ENCODE measurements at places on chromosomes 5 and 9. TPM values are rescaled to one million over a fixed set of nuclear protein-coding genes. Genes with fewer than 3 reads are reported as not detected.
A peak's percentile ranks its signal among the peaks of the same experiment; 100 is the strongest.

GRCh38 chr9:128469070-128469469 is 13.3 kb downstream of the ODF2 start:
- no peak for DNase-seq
- H3K27me3 ChIP-seq, result no peaks in the 10 kb centered on the region
- no peak overlapping the region for H3K27ac ChIP-seq
- no peak overlapping the region for H3K4me3 ChIP-seq
- H3K4me1 ChIP-seq, result no peaks in the 10 kb centered on the region

DNA sequence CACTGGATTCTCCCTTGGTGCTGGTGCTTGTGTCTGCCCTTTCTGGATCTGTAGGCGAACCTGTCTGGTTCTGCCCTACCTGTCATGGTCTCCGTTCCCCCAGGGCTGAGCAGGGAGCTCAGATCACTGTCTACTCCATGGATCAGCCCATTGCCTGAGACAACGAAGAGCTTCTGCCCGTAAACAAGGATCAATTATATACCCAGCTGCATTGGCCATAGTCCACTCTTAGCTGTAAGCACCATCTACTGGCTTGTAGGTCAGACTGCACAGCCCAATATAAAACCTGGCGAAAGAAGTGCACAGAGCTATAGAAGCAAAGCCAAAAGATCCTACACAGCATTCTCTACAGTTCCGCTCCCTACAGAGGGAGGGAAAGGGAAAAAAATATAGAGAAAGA is 181.5 kb upstream of the RPS23 start:
- H3K4me1 ChIP-seq, result no peaks in the 10 kb centered on the region
- no peak overlapping the region for H3K27ac ChIP-seq
- no peak for DNase-seq
- no peaks in the 10 kb centered on the region for H3K27me3 ChIP-seq

- no peak overlapping the region for H3K4me3 ChIP-seq
- no peaks in the 10 kb centered on the region for H3K4me1 ChIP-seq
- no peaks in the 10 kb centered on the region for H3K36me3 ChIP-seq
Observed at GRCh38 chr9:28961623-28962022, 1388.3 kb upstream of the C9orf72 start.

- H3K4me3 ChIP-seq, result no peak overlapping the region
- DNase-seq, result no peak
- H3K27me3 ChIP-seq, result no peaks in the 10 kb centered on the region
Observed at GRCh38 chr5:90546216-90546837, 12.3 kb upstream of the ADGRV1 start.

DNA sequence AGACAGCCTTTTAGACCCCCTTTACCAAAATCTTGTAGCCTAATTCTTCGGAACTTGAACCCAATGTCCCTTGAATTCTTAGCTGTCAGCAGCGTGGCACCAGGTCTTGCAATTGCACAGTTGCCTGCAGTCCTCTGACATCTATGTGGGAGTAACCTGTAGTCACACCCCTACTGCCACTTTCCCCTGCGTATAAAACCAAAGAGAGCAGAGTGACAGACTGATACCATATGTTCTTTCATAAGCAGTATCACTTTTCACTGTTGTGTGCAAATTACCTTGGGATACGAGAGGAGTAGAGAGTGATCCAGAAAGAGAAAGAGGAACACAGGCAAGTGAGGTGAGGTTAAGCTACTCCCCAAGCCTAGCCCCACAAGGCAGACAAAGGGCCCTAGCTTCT is 364.3 kb upstream of the ADAMTSL1 start:
- no peaks in the 10 kb centered on the region for H3K27me3 ChIP-seq
- no peak overlapping the region for H3K27ac ChIP-seq
- H3K36me3 ChIP-seq, result no peaks in the 10 kb centered on the region
- no peaks in the 10 kb centered on the region for H3K4me1 ChIP-seq

DNA sequence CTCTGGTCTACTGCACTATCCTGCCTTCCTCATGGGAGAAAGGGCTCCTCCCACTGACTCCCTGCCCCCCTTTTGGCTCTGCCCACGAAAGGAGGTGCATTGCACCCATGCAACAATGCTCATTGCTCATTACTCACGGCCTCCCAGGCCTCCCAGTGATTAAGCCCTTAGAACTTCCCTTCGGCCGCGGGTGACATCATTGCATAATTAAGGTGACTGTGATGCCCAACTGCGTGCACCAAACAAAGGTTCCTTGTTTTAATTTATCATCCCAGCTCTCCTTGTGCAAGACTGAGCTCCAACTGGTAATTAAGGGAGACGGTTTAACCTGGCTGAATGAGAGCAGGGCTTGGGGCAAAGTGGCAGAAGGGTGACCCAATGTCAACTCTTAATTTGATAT is 180.4 kb downstream of the GAS1 start:
- H3K4me1 ChIP-seq, result no peaks in the 10 kb centered on the region
- no peaks in the 10 kb centered on the region for H3K27me3 ChIP-seq
- no peak overlapping the region for H3K4me3 ChIP-seq

- no peak overlapping the region for H3K4me3 ChIP-seq
- H3K36me3 ChIP-seq, result no peaks in the 10 kb centered on the region
- no peaks in the 10 kb centered on the region for H3K27me3 ChIP-seq
- no peak for DNase-seq
- H3K4me1 ChIP-seq, result no peaks in the 10 kb centered on the region
Observed at GRCh38 chr9:90476058-90476457, 166.6 kb downstream of the DIRAS2 start.

- H3K4me1 ChIP-seq, result peaks cover 2% of the 10 kb centered on the region
- H3K27me3 ChIP-seq, result no peaks in the 10 kb centered on the region
- H3K27ac ChIP-seq, result no peak overlapping the region
- no peaks in the 10 kb centered on the region for H3K36me3 ChIP-seq
- no peak for DNase-seq
Observed at GRCh38 chr5:128252756-128253155, 169.2 kb downstream of the SLC12A2 start.

DNA sequence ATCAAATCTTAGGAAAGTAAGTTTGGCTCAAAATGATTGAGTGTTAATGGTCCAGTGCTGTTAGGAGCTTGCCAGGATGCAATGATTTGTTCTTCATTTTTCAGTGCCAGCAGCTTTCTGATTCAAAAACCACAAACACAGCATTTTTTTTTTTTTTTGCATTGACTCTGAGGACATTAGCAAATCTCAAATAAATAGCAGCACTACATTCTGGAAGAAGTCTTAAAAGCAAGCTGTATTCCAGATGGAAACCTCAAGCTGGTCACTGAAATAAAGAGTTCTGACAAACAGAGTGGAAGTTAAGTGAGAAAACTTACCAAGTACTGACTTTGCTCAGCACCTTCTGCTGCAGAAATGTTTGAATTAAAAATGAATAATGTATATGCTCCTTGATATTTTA is 1653.1 kb upstream of the CDH9 start:
- no peaks in the 10 kb centered on the region for H3K27me3 ChIP-seq
- no peak overlapping the region for H3K27ac ChIP-seq
- DNase-seq, result no peak
- H3K36me3 ChIP-seq, result no peaks in the 10 kb centered on the region

GRCh38 chr5:51386916-51387883 is 4.0 kb downstream of the ISL1 start:
- H3K4me1 ChIP-seq, result peaks cover 6% of the 10 kb centered on the region
- H3K36me3 ChIP-seq, result no peaks in the 10 kb centered on the region
- no peaks in the 10 kb centered on the region for H3K27me3 ChIP-seq
- no peak for DNase-seq

- H3K4me1 ChIP-seq, result no peaks in the 10 kb centered on the region
- DNase-seq, result no peak
- H3K27ac ChIP-seq, result no peak overlapping the region
- no peak overlapping the region for H3K4me3 ChIP-seq
- H3K36me3 ChIP-seq, result no peaks in the 10 kb centered on the region
Observed at GRCh38 chr5:10469253-10470050, 27.8 kb downstream of the ROPN1L start.

GRCh38 chr5:114097570-114097969 is 264.3 kb upstream of the KCNN2 start:
- no peaks in the 10 kb centered on the region for H3K4me1 ChIP-seq
- H3K27ac ChIP-seq, result no peak overlapping the region
- no peaks in the 10 kb centered on the region for H3K36me3 ChIP-seq
- no peak for DNase-seq

GRCh38 chr9:120344230-120344629 is 235.7 kb downstream of the CDK5RAP2 start:
- H3K4me3 ChIP-seq, result no peak overlapping the region
- DNase-seq, result no peak
- no peaks in the 10 kb centered on the region for H3K4me1 ChIP-seq

- H3K27ac ChIP-seq, result no peak overlapping the region
- no peak overlapping the region for H3K4me3 ChIP-seq
- H3K4me1 ChIP-seq, result peaks cover 10% of the 10 kb centered on the region
- H3K27me3 ChIP-seq, result no peaks in the 10 kb centered on the region
Observed at GRCh38 chr5:158722940-158723339, 376.8 kb downstream of the EBF1 start.

GRCh38 chr9:125551781-125552180 is 155.2 kb downstream of the MAPKAP1 start:
- H3K36me3 ChIP-seq, result no peaks in the 10 kb centered on the region
- H3K27ac ChIP-seq, result peak overlapping the region; percentile 78
- H3K4me3 ChIP-seq, result no peak overlapping the region
- no peak for DNase-seq

DNA sequence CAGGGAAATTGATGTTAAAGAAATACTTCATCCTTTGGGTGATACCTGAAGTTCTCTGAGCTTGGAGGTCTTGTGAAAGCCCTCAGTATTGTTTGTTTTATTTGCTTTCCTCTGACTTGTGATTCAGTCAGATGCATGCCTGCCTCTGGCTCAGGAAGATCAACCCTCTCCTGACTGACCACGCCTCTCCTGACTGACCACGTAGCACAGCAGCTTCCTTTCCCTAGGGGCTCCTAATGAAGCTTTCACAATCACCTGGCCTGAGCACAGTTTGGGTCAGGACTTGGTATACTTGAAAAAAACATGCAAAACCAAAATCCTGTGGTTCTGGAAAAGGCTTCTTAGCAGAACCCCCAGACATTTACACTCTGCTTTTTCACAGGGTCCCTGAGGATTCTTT is 3.8 kb downstream of the TGFBI start:
- H3K27me3 ChIP-seq, result no peaks in the 10 kb centered on the region
- no peak overlapping the region for H3K27ac ChIP-seq

DNA sequence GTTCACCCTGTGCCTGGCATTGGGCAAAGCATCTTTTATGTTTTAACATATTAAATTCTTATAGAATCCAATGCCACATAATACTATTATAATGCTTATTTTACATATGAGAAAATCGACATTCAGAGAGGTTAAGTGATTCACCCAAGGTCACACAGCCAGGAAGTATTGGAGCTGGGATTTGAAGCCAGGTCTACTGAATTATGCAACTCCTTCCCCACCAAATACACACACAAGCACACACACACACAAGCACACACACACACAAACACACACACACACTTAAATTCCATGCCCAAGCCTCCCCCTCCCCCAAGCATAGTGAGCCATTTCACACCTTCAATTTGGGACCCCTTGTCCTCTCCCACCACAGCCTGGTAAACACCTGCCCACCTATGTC is 37.4 kb downstream of the UBE2QL1 start:
- H3K36me3 ChIP-seq, result no peaks in the 10 kb centered on the region
- no peak overlapping the region for H3K27ac ChIP-seq
- H3K4me1 ChIP-seq, result no peaks in the 10 kb centered on the region

DNA sequence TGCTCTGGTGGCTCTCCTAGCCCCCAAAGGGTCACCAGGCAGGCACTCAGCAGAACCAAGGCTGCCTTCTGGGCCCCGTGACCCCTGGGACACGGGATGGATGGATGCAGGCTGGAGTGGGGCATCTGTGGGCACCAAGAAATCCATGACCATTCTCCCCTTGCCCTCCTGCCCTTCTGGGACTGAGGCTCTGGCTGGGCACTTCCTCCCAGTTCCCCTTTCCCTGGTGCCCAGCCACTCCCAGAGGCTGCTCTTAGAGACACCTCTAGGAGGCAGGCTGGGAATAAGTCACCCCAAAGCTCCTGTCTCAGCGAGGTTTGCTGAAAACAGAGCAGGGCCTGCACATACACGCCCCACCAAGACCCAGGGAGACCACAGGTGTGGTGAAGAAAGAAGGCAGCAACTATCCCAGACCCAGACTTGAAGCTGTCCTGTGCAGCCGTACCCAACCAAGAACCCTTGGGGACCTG is 943 bp downstream of the STING1 start:
- peak; percentile 46 for DNase-seq
- peak overlapping the region; percentile 47 for H3K4me3 ChIP-seq
- H3K27me3 ChIP-seq, result no peaks in the 10 kb centered on the region

DNA sequence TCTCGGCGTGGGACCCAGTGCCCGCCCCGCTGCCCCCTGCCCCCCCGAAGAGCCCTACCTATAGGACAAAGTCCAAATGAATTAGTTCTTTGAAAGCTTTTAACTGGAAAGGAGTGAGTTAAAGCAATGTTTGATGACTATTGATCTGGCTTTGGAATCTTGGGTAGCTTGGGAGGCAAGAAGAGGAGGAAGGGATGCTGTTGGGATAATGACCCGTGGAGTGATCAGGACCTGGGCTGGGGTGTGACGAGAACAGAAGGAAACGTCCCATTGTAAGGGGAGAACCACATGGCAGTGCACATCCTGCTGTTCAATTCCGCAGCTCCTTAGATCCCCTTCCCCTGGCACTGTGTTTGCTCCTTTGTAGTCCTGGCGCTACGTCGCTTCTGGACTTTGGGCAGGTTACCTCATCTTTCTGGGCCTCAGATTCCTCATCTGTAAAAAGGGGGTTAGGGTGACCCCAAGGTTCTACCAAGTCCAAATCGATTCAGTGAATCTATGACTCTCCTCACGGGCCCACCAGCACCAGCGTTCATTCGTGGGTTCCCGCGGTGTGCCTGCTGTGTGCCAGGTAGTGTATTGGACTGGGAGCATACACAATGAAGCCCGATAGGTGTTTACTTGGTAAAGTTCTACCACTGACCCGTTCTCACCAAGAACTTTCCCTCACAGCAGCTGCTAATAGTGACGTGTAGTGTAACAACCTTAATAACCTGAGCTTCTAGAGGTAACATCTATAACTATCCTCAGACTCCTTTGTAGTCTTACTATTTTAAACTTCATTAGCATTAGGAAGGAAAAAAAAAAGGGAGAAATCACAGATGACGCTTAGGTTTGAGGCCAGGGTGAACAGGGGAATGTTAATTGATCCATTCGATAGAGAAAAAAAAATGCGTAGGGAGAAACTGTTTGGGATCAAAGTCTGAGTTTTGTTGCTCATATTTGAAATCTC is 1.1 kb upstream of the NADK2 start:
- H3K4me1 ChIP-seq, result peaks cover 9% of the 10 kb centered on the region
- no peaks in the 10 kb centered on the region for H3K36me3 ChIP-seq
- no peaks in the 10 kb centered on the region for H3K27me3 ChIP-seq
- DNase-seq, result peak; percentile 34
- H3K27ac ChIP-seq, result peak overlapping the region; percentile 88

- no peak overlapping the region for H3K4me3 ChIP-seq
- no peak overlapping the region for H3K27ac ChIP-seq
- DNase-seq, result no peak
Observed at GRCh38 chr5:157900644-157901043, 41.7 kb upstream of the CLINT1 start.

GRCh38 chr5:16593628-16594027 is 23.2 kb downstream of the RETREG1 start:
- no peaks in the 10 kb centered on the region for H3K36me3 ChIP-seq
- no peaks in the 10 kb centered on the region for H3K27me3 ChIP-seq
- DNase-seq, result no peak
- no peak overlapping the region for H3K4me3 ChIP-seq
- no peak overlapping the region for H3K27ac ChIP-seq

The PCDHB10 gene
- 2.9 TPM for total RNA-seq

The OR1J2 gene
- total RNA-seq, result not detected

The CATSPER3 gene
- total RNA-seq, result 0.51 TPM

The CCL21 gene
- 33.8 TPM for total RNA-seq

The FRMD3 gene
- 1.4 TPM for total RNA-seq

The KIF27 gene
- total RNA-seq, result 7.4 TPM

The SLC6A18 gene
- total RNA-seq, result not detected

The GRM6 gene
- total RNA-seq, result not detected

The DPYSL3 gene
- total RNA-seq, result 219 TPM

Measured in ovary (tissue), 10 donors.